ENCODE measurements at places on chromosomes 2 and 18.

DNA sequence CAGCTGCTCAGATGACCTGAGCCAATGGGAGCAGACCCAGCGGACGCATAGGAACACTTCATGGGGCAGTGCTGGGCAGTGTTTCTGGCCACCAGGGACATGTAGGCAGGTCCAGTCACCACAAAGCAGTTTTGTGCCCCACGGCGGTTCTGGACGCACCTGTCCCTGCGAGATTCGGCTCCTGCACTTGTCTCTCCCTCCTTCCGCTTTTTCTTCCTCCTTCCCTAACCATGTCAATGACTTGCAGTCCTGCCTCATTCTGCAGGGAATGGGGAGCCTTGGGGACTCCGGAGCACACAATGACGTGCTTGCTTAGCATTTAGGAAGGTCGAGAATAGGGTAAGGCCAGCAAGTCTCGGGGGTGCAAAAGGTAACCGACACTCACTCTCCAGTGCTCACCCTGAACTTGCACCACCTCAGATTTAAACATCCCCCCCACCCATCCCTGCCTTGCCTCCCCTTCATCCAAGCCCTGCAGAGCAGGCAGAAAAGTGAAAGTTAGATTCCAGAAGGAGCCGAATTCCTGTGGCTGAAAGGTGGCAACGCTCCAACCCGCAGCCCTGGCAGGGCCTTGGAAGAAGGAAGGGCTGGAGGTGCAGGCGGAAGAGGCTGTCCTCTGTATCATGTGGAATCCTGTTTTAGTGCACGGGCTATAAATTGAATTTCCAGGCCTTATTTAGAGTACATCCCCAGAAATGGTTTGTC, 40.5 kb upstream of the ATG16L1 start:
- DNase-seq: no peak

- DNase-seq: no peak
Measured at GRCh38 chr18:24246143-24246542, 107.3 kb downstream of the CABYR start.

DNA sequence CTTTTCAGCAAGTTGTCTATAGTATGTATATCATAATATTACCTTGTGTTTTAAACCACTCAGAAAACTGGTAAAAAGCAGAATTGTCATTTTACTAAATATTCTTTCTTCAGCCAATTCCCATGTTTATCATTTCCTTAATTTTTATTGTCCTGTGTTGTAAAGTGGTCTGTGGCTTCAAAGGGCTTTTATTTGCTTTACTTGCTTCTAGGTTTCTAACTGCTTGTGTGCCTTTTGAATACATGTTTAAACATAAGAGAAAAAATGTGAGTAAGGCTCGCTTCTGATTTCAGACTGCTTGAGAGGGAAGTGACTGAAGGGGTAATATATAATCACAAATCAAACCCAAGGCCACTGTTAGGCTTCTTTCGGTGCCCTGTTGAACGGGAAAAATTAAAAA, 407.5 kb upstream of the NRP2 start:
- DNase-seq: no peak

GRCh38 chr2:239106314-239106908, 258.5 kb downstream of the TWIST2 start:
- no peak for DNase-seq

DNA sequence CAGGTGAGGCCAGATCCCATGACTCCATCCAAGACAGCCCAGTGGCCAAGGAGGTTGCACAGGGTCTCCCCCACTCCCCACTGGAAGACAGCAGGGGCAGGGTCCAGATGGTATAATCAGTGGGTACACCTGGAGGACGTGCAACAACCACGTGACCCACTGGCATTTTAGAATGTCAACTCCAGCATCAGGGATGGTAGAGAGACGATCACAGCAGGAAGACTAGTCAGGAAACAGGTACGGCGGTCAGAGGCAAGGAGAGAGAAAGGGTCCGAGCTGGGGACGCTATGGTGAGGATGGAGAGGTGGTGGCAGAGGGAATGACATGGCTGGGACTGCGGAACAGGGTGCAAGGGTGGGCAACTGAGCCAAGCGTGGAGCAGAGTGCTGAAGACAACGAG, 23.0 kb downstream of the SERTAD2 start:
- no peak for DNase-seq

GRCh38 chr2:168272225-168272624, 24.8 kb upstream of the STK39 start:
- no peak for DNase-seq

- no peak for DNase-seq
Measured at GRCh38 chr2:56102098-56102497, 81.7 kb upstream of the CCDC85A start.
